ENCODE measurements at places on chromosomes 3 and 15. TPM values are rescaled to one million over a fixed set of nuclear protein-coding genes. Genes with fewer than 3 reads are reported as not detected.

The CFAP91 gene
- not detected for total RNA-seq

GRCh38 chr3:159451482-159451881 lies 537.2 kb upstream of the IL12A start:
- no peak for DNase-seq

The SOX14 gene
- total RNA-seq, result not detected

DNA sequence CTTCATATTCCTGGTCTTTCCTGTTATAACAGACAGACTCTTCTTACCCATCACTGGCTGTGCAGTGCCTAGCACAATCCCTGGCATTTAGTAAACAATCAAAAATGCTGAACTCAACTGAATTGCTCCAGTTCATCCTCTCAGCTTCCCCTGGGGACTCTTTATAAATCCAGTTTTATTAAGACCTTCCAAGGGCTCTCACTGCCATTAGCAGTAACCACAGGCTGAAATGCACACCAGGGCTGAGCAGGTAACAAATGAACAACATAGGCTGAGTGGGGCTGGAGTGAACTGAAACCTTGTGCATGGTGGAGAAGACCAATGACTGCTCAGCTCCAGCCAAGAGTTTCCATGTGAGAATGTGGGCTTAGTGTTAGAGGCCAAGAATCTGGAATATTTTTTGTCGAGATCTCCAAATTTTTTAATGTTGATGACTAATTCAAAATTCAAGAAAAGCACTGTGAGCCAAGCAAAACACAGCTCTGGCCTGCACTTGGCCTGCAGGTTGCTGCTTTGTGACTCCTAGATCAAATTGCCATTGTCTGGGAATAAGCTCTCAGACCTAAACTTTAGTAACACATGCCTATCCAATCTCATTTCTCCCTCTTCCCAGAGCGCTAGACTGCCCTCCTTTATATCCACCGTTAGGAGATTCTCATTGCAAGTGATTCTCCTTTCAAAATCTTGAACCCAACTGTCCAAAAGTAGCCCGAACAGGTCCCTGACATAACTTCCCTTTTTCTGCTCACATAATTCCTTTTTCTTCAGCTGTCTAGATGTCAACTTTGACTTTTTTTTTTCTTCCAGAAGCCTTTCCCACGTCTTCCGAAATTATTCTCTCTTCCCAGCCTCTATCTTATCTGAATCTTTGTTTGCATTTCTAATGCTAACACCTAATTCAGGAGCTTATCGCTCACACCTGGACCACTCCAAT lies 7.4 kb downstream of the SQOR start:
- DNase-seq, result peak; percentile 86

GRCh38 chr3:133246773-133247172 lies 153.1 kb upstream of the BFSP2 start:
- DNase-seq, result no peak

The KBTBD13 gene
- not detected for total RNA-seq

GRCh38 chr15:36364377-36364776 lies 215.0 kb upstream of the CDIN1 start:
- DNase-seq, result no peak

DNA sequence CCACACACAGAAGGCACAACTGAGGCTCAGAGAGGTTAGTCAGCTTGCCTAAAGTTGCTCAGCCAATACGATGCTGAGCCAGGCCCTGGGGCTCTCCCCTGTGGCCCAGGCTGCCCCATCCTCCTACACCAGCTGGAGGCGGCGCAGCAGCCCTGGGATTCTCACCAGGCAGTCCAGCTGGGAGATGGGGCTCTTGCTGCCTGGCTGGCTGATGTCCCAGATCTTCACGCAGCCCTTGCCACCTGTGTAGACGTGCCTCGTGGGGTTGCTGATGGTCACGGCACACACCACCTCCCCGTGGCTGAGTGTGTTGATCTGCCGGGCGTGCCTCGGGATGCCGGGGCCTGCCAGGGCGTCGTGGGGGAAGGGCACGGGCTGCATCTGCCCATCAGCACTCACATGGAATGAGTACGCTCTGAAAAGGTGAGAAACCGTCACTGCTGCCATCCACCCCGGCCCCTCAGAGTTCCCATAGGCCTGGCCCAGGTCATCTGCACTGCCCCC lies 42.8 kb downstream of the TLE3 start:
- no peak for DNase-seq

The PIGZ gene
- 0.54 TPM for total RNA-seq

GRCh38 chr15:89462198-89462912 lies 34.0 kb downstream of the RHCG start:
- peak; percentile 35 for DNase-seq

The GPR176 gene
- total RNA-seq, result 33.5 TPM

- DNase-seq, result no peak
These were observed 82.5 kb downstream of the USP13 start for GRCh38 chr3:179735321-179735720.

The NRROS gene
- not detected for total RNA-seq

The SERINC4 gene
- total RNA-seq, result not detected

The TMEM266 gene
- total RNA-seq, result 0.36 TPM

DNA sequence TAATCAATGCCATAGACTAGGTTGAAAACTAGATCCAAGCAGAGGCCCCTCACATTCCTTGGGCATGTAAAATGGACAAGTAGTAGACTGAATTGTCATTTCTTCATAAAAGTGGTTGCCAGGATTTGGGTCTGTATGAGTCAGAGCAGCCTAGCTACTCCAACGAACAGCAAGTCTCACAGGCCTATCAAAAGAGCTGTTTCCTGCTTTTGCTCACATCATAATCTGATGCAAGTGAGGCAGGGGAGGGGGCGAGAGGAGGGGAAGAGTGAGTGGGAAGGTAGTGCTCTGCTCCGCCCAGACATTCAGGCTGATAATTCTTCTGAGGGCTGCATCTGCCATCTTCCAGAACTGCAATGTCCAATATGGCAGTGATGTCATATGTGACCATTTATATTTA lies 228.9 kb upstream of the PRICKLE2 start:
- peak; percentile 79 for DNase-seq

The RBPMS2 gene
- total RNA-seq, result 10.6 TPM

The RAD51 gene
- total RNA-seq, result 3.6 TPM

- no peak for DNase-seq
These were observed 21.7 kb upstream of the UBL7 start for GRCh38 chr15:74482661-74483060.

The DNASE1L3 gene
- total RNA-seq, result not detected

DNA sequence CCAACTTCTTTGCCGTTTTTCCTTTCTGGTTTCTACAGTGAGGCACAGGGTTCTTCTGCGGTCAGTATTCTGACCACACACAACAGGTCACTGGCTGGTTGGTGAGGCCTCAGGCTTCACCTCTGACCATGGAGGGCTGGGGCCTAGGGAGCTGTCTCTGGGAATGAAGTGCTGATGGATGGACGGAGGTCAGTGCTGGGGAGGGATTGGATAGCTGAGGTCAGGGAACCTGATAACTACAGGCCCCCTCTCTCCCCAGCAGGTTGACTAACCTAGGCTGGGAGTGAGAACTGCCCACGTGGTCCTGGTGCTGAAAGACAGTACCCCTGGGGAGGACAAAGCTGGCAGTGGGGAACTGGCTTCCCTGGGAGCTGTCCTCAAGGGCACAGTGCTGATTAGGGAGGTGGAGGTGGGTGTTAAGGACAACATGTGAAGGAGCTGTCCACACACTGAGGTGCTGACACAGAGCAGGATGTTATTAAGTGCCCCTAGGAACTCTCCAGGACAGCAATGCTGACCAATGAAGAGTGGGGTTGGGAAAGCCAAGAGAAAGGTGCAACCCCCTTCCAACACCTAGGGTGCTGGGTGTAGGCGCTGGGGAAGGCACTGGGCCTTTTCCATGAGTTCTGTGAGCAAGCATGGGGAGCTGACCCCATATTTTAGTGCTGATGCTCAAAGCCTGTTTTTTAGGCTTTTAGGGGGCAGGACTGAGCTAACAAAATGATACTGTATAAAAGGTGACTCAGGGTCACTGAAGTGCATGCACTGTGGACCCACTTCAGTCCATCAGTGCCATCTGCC lies 45.2 kb downstream of the ATP2B2 start:
- DNase-seq, result peak; percentile 83

The HCN4 gene
- total RNA-seq, result 2.2 TPM

DNA sequence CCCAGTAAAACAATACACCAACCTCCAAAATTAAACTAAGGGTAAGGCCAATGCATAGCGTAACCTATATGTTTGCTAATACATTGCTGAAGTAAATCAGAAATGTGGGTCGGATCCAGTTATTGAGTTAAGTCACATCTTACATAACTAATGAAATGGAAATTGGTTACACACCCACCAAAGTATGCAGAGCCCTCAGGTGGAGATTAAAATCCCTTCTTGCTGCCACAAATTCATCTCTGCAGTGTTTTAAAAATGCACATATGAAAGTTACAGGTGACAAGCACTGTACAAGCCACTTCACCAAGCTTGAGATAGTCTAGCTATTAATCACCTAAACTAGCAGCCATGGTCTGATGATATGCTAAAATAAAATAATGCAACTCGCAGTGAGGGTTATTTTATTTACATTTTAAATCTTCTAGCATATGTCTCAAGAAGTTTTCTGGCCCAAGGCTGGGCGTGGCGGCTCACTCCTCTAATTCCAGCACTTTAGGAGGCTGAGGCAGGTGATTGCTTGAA lies 130.6 kb downstream of the AQP9 start:
- no peak for DNase-seq

GRCh38 chr15:82850731-82851130 lies 41.3 kb downstream of the WHAMM start:
- no peak for DNase-seq

DNA sequence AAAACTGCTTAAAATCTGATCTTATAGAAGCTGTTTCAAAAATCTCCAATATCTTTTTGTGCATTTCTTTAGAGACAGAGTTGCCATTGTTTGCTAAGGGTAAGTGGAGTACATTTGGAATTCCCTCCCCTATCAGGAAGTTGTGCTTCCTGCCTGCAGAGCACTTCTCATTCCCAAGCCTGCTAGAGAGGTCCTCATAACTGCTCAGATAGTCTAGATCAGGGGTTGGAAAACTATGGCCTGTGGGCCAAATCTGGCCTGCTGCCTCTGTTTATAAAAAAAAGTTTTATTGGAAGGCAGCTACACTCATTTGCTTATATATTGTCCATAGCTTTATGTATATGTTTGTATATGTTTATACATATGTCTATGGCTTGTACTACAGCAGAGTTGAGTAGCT lies 333.7 kb upstream of the PROK2 start:
- DNase-seq, result no peak

GRCh38 chr3:15428539-15428938 lies 1.1 kb downstream of the EAF1 start:
- peak; percentile 75 for DNase-seq

The PDZRN3 gene
- 19.8 TPM for total RNA-seq

- DNase-seq, result no peak
These were observed 596 bp downstream of the BTD start for GRCh38 chr3:15602146-15602536.

The MCTP2 gene
- 4.5 TPM for total RNA-seq

GRCh38 chr15:79673416-79674123 lies 223.2 kb downstream of the MTHFS start:
- peak; percentile 66 for DNase-seq

GRCh38 chr3:52443791-52444687 lies 864 bp downstream of the SEMA3G start:
- no peak for DNase-seq

- no peak for DNase-seq
These were observed 65.0 kb downstream of the CCNL1 start for GRCh38 chr3:157094751-157095480.

The CAMK1 gene
- 7.1 TPM for total RNA-seq

- no peak for DNase-seq
These were observed 519 bp downstream of the LYSMD2 start for GRCh38 chr15:51736751-51737521.

DNA sequence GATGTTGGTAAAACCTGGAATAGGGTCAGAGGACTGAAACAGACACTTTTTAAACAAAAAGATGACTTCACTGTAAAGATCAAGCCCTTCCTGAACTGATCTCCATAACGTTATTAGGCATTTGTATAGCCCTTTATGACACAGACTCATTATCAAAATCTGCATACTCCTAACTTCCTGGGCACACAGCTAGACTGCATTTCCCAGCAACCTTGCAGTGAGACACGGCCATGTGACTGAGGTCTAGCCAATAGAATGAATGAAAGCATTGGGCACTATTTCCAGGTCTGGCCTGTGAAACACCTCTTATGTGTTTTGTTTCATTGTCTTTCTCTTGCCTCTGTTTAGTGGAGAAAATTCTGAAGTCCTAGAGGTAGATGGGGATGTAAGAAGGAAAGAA lies 270.4 kb downstream of the NR1D2 start:
- no peak for DNase-seq

- no peak for DNase-seq
These were observed 103.1 kb downstream of the VGLL3 start for GRCh38 chr3:86887876-86888275.

- peak; percentile 41 for DNase-seq
These were observed 38.5 kb downstream of the PYDC2 start for GRCh38 chr3:191499307-191500080.

- peak; percentile 97 for DNase-seq
These were observed 440.2 kb downstream of the LPP start for GRCh38 chr3:188594139-188594538.

- peak; percentile 7 for DNase-seq
These were observed 63.0 kb downstream of the VPS8 start for GRCh38 chr3:184874709-184875644.

DNA sequence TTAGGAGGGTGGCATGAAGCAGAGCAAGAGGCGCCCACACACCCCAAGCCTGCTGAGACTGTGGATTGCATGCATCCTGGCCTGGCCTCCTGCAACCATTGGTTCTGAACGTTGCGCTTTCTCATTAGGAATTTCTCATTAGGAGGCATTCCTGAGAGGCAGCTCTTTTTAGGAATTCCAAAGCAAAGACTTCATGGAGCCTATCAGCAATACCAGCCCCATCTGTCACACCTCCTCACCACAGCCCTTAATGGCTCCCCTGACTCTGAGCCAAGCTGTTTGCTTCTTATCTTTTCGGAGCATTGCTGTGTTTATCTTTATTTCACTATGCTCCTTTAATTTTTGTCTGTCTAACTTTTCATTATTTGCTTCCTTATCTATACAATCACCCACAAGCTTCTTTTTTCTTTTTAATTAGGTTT lies 226.9 kb downstream of the CACNA2D3 start:
- peak; percentile 35 for DNase-seq

- peak; percentile 75 for DNase-seq
These were observed 121.3 kb downstream of the RPLP1 start for GRCh38 chr15:69573815-69574475.

The ARL14 gene
- 0.22 TPM for total RNA-seq

Measured in astrocyte (in vitro differentiated cells and primary cell).